ENCODE measurements at places on chromosomes 7 and 10. TPM values are rescaled to one million over a fixed set of nuclear protein-coding genes. Genes with fewer than 3 reads are reported as not detected.

Gene GRID1
- not detected for total RNA-seq

Gene PILRA
- 1.1 TPM for total RNA-seq

Gene LBX1
- under 0.01 TPM for total RNA-seq

Gene SLC39A12
- not detected for total RNA-seq

Gene MARCHF5
- total RNA-seq = 10.1 TPM
